Substantia nigra (tissue), 51 donors: ENCODE measurements at places on chromosomes 1 and 21.

DNA sequence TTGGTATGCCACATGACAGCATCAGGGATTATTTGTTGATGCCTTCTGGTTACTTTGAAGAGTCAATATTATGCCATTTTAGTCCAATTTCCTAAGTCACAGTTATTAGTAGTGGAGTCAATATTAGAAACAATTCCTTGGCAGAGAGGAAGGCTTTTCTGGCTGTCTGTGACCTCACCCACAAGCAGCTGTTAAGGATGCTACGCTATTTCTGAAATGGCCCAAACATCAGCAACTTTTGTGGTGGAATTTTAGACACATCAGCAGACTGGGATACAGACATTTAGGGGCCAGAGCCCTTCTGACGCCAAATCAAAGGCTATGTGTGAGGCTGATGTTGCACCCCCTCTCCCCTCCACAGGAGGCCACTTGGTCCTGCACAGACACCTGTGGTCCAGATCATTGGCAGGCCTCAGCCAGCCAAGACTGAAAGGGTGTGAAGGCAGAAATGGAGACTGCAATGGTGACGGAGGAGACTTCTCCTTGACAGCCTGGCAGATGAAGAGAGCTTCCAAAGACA, 9.2 kb upstream of the RXRG start:
- DNase-seq = no peak

DNA sequence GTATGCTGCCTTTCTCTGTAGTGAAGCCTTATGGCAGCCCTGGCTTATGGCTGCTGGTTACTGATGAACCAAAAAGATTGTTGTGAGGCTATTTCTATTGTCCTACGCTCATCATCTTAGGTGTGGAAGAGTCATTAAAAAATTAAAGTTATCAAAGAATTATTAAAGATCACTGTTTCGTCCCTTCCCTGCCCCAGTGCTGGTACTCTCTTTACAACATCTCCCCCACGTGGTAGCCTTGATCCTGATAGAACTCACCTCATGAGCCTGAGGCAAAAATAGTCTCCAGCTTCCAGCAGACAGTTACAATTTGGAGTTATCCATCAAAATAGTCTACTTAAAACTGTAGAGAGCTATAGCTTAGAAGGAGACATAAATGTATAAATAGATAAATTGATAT, 201.5 kb downstream of the S1PR1 start:
- no peak for DNase-seq

GRCh38 chr1:221573756-221574155, 168.1 kb downstream of the DUSP10 start:
- DNase-seq = no peak

DNA sequence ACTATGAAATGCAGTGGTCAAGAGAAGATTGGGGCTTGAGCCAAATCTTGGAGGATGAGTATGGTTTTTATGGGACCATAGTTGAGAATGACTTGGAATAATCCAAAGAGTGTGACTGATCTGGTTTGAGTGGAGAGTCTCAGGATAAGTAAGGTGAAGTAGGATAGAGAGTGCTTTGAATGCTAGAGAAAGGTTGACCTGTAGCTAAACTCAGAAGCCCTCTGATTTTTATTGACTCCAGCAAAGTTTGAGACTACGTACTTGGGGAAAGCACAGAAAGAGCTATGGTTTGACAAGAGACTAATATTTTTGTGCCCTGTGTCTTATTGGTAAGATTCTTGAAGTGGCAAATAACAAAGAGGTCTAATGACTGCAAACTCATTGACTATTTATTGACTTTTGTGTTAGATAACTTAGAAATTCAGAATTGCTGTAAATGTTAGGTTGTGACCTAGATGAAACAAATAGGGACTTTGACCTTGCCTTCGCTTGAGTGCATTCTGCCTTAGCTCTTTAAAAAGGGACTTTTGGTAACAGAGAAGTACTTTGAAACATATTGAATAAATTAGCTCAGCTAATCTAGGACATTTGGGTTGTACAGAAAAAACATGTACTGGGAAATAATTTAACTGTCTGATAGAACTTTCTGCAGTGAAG, 35.1 kb downstream of the UAP1 start:
- no peak for DNase-seq

- no peak for DNase-seq
These were observed 23.2 kb upstream of the H6PD start for GRCh38 chr1:9211291-9211811.

- no peak for DNase-seq
These were observed 285.7 kb downstream of the S1PR1 start for GRCh38 chr1:101522486-101522885.

- DNase-seq = no peak
These were observed 34.5 kb downstream of the RAB3B start for GRCh38 chr1:51955797-51956527.

DNA sequence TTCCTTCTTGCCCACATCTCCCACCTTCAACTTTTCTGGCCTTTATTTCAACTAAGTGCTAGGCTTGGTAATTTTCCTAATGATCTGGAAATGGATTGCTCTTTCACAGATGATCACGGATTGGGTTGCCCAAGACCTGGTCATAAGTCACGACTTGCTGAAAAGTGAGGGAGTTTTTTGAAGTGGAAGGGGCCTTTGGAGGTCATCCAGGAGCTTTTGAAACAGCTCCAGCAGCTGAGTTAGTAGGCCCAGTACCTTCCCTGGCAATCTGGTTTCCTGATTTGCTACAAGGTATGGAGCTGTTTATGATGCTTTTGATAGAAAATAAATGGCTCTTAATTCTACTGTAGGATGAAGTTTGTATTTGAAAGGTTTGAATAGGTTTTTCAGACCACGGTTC, 20.4 kb downstream of the GREM2 start:
- no peak for DNase-seq

- DNase-seq = no peak
These were observed 191.8 kb upstream of the TMEM51 start for GRCh38 chr1:14961661-14962267.

- no peak for DNase-seq
These were observed 12.7 kb downstream of the TGFB2 start for GRCh38 chr1:218357893-218358232.

DNA sequence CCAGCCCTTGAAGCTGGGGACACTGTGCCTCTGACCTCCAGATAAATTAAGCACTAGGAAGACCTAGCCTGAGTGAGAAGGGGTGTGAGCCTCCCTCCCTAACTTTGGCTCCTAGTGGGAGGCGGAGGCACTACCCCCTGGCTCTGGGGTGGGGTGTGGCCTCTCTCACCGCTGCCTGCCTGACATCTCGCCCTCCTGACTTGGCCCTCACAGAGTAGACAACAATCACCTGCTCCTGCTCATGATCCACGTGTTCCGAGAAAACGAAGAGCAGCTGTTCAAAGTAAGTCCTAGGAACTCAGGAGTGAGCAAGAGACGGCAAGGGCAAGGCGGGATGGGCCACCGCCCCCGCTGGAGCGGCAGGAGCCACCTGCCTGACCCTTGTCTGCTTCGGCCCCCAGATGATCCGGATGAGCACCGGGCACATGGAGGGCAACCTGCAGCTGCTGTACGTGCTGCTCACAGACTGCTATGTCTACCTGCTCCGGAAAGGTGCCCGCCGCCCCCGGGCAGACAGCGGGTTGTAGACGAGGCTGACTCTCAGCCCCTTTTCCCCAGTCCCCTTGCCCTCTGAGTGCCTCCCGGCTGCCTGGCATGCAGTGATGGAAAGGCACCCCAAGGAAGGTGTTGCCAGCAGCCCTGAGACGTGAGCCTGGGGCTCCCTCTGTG, 8.1 kb upstream of the SLC25A34 start:
- no peak for DNase-seq

DNA sequence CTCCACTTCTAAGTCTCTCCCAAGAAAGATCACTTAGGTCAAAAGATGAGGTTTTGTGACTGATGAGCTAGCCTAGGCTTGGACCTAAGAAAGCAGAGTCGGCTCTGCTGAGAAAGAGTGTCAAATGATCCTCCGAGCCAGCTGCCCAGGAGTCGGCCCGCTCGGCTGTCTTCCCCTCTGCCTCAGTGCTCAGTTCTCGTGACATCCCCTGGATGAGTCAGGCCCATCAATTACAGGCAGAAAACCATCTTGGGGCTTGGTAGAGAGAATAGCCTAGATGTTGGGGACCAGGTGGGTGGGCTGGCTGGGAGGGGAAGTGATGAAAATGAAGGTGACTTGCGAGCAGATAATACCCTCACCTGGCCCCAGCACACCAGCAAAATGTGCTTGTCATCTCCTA, 60.5 kb downstream of the SLC66A1 start:
- DNase-seq = no peak

DNA sequence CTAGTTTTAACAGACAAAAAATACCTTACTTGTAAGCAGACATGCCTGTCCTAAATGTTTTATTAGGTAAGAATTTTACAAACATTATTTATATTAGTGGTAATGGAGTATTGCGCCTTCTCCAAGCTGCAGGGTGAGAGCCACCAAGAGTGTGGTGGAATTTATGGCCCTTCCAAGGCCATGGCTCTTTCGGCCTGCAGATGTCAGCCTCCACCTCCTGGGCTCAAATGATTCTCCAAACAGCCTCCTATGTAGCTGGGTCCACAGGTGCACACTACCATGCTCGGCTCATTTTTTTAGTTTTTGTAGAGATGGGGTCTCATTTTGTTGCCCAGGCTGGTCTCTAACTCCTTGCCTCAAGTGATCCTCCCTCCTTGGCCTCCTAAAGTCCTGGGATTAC, 56.3 kb downstream of the ITGB3BP start:
- DNase-seq = no peak

GRCh38 chr1:31159869-31160611, 79.6 kb downstream of the NKAIN1 start:
- DNase-seq = no peak

DNA sequence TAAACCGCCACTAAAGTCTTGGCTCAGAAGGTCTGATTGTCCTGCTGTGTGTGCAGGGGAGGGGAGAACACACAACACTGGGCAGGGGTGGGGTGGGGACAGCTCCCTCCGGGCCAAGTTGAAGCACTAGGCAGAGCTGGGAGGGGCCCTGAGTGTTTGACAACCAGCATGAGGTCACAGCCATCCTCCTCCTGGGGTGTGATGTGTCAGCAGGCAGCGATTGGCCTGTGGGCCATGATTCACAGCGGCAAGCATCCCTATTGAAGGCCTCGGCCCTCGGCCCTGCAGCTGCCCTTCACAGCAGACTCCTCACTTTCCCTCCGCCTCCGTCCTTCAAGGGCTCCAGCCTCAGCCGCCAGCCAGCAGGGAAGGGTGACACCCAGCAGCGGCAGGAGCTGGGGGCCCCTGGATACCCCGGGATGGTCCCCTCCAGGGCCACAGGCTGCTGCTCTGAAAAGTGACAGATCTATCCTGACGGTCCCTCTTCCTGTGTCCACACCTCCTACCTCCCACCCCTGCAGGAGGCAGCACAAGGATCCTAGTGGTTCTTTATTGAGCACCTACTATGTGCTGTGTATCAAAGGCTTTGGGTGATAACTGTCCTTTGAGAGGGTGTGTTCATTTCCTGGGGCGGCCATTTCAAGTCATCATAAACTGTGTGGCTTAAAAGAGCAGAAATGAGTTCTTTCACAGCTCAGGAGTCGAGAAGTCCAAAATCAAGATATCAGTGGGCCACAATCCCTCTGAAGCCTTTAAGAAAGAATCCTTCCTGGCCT, 66.0 kb upstream of the SLC25A33 start:
- DNase-seq = no peak

GRCh38 chr21:29091033-29091432, 17.6 kb upstream of the CCT8 start:
- DNase-seq = no peak

DNA sequence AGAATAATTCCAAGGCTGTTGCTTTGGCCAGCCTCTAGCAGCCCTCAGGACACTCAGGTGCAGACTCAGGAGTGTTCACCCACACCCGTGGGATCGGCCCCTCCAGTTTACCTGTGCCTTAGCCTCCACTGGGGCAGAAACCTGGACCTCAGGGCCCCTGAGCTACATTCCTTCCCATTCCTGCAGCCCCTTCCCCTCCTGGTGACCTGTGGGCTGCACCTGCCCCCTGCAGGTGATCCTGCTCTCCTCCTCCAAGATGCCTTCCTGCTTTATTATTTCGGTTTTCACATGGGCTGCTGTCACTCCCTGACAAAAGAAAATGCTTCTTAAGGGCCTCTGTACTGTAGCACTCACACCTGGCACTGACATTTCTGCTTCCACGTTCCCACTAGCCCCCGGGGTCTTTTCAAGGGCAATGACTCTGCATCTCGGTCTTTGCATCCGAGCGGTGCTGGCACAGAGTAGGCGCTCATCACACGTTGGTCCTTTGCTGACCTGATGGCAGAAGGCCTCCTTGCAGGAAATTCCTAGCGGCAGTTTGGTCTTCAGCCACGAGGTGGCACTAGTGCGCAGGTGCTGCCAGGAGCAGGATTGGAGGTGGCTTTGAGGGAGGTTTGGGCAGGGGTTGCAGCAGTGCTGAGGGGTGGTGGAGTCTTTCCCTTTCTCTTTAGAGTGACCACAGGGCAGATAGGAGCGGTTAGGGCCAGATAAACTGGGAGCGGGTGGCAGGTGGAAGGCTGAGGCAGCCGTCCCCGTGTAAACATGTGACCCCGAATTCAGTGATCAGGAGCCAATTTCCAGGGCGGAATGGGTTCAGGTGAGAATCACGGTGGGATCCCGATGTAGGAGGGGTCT, 25.3 kb upstream of the ETV3 start:
- DNase-seq = peak; percentile 75

- DNase-seq = no peak
These were observed 201.0 kb upstream of the CAMK1G start for GRCh38 chr1:209382231-209383100.

DNA sequence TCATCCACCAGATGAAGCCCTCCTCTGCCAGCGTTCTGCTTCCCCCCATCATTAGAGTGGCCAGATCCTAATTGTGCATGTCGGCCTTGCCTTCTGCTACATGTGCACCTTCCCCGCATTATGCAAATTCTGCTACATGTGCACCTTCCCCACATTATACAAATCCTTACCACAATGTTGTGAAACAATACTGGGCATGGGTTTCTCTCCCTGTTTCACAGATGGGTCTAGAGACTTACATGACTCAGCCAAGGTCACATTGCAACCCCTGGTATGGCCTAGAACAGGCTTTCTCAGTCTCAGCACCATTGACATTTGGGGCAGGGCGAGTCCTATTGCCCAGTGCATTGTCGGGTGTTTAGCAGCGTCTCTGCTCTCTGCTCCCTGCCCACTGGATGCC, 1.0 kb upstream of the CELA2A start:
- no peak for DNase-seq

DNA sequence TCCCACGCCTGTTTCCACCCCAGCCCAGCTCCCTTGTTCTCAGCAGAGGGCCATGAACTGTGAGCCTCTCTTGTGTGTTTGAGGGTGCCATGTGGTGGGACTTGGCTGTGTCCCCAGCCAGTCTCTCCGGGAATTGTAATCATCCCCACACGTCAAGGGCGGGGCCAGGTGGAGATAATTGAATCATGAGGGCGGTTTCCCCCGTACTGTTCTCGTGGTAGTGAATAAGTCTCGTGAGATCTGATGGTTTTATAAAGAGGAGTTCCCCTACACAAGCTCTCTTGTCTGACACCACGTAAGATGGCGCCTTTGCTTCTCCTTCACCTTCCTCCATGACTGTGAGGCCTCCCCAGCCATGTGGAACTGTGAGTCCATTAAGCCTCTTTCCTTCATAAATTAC, 57.2 kb upstream of the COL6A2 start:
- no peak for DNase-seq

- peak; percentile 60 for DNase-seq
These were observed 790 bp downstream of the DNAJC6 start for GRCh38 chr1:65310078-65310587.
